ENCODE measurements at places on chromosomes 7 and 10. TPM values are rescaled to one million over a fixed set of nuclear protein-coding genes. Genes with fewer than 3 reads are reported as not detected.

Gene VWDE
- 6.1 TPM for polyA plus RNA-seq

Gene DNA2
- polyA plus RNA-seq = 0.97 TPM

Gene MRLN
- not detected for polyA plus RNA-seq

Gene SLC29A4
- polyA plus RNA-seq = 11.8 TPM

- DNase-seq = no peak
Observed at GRCh38 chr10:66045859-66046258, 880.0 kb upstream of the LRRTM3 start.

- no peak for DNase-seq
Observed at GRCh38 chr7:122145937-122146645, 2.0 kb upstream of the AASS start.

GRCh38 chr7:69608878-69609277 is 10.6 kb downstream of the AUTS2 start:
- no peak for DNase-seq

- DNase-seq = no peak
Observed at GRCh38 chr7:2431260-2431867, 28.0 kb downstream of the CHST12 start.

- DNase-seq = no peak
Observed at GRCh38 chr10:59227136-59227673, 50.8 kb downstream of the PHYHIPL start.

- DNase-seq = no peak
Observed at GRCh38 chr7:158018971-158019645, 568.5 kb downstream of the PTPRN2 start.

- DNase-seq = no peak
Observed at GRCh38 chr7:123367484-123368122, 166.8 kb downstream of the IQUB start.

- no peak for DNase-seq
Observed at GRCh38 chr10:34213193-34213804, 601.8 kb downstream of the PARD3 start.

- DNase-seq = no peak
Observed at GRCh38 chr7:44258865-44259546, 58.2 kb downstream of the YKT6 start.

GRCh38 chr7:106248600-106248999 is 36.2 kb downstream of the NAMPT start:
- DNase-seq = no peak

DNA sequence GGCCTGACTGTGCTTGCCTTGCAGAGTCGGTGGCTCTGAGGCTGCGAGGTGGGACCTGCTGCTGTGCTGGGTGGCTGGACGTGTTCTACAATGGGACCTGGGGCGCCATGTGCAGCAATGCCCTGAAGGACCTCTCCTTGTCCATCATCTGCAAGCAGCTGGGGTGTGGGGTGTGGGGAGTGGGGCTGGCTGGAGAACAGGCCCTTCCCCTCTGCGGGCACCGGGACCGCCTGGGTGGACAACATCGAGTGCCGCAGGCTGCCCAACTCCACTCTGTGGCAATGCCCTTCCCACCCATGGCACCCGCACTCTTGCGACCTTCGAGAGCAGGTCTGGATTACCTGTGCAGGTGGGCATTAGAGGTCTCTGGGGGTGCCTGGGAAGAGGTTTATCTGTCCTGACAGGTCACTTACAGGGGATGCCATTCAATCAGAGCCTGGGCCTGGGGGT is 10.9 kb downstream of the SCART1 start:
- DNase-seq = no peak

- DNase-seq = no peak
Observed at GRCh38 chr10:16292366-16292765, 144.4 kb upstream of the PTER start.

GRCh38 chr10:36888925-36889573 is 236.3 kb upstream of the ANKRD30A start:
- no peak for DNase-seq

GRCh38 chr7:151920488-151920887 is 35.8 kb upstream of the GALNTL5 start:
- no peak for DNase-seq

DNA sequence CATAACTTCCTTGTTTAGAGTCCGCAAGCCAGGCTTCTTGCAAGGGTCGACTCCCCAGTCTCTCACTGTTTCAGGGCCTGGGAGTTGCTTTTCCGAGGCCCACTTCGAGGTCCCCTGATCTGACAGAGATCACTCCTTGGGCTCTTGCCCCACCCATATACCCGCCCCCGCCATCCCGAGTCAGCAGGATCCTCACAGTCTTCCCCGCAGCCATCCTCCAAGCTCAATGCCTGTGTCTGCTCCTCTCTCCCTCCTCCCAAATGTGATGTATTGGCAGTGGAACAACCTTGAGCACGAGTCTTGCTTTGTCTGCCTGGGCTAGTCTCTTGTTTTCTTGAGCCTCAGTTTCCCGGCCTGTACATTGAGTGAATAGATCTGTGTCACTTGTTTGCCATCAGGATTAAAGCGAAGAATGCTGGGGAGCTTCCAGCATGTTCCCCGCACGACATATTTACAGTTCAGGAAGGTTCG is 2.4 kb upstream of the HMX2 start:
- no peak for DNase-seq

DNA sequence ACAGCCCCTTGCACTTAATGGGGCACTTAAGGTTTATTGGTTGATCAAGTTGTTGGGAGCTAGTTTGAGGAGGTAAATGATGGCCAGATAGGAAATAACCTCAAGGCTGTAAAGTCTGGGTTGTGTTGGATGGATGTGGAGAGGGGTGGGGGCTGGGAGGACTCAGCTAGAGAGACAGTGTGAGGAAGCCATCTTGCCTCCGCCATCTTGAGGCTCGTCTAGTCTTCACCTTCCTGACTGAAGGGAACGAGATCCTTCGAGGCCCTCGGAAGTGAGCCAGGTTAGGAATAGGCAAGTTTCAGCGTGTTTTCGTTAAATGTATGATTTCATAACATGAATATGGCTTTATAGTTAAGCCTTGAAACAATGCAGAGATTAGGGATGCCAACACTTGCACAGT is 5.5 kb downstream of the GALNT17 start:
- no peak for DNase-seq

DNA sequence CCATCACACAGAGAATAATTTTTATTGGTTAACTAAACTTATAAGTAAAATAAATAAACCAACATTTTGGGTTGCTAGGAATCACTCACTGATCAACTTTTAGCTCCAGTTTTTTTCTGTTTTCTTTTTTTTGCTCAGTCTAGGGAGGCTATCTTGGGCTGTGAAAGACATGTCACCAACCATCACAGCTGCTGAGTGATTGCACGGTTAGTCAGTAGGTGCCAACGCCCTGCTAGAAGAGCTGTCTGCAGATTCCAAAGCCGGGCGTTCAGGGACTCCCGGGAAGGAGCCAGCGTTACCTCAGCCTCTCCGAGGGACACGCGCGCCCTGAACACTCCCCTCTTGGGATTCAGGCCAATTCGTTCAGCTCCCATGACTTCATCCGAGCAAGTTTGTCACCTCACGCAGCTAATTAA is 604 bp upstream of the STAM start:
- DNase-seq = no peak

DNA sequence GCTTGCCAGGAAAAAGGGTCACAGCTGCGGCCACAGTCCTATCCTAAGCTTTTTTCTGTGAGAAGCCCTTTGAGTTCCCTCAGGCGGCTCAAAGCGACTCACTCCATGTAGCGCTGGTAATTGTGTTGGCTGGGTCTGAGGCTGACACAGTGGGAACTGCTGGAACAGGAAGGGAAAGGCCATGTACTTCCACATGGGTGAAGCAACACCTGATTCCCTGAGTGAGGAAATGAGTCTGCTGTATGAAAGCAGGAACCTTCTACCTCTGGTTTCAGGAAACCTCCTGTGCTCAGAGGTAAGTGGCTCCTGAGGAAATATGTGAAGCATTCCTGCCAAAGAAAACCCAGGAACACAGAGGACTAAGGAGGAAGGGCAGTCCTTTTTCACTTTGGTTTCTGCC is 734.6 kb upstream of the SORCS1 start:
- no peak for DNase-seq

DNA sequence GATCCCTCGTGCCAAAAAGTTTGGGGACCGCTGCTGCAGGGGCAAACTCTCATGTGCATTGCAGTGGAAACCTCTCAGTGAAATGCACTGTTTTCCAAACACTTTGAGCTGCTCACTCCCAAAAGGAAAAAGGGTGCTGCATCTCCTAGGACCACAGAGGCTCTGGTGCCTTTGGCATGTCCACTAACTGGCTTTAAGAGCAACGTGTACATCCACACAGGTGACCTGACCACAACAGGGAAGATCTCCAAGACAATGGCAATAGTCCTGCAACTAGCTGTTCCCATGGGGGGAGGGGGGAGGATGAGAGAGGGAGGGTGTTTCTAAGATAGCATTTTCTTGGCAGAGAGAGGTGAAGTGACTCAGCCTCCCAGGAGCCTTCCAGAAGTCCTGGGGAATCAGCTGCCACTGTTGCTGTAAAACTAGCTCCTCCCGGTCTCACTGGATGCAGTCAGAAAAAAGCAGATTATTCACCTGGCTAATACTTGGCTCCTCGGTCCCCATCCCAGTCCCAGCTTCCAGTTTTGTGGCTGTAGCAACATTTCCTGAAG is 181.7 kb downstream of the HECW1 start:
- no peak for DNase-seq

DNA sequence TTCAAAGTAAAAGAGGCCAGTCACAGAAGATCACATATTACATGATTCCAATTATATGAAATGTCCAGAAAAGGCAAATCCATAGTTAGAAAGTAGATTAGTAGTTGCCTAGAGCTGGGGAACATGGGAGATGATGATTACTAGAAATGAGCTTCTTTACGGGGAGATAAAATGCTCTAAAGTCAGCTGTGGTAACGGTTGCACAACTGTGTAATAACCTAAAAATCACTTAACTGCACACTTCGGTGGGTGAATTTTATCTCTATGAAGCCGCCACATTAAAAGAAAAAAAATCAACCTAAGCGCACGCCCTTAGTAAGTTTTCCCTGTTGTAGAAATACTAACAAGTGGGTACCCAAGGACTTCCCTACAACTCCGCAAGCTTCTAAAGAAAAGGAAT is 15.9 kb downstream of the XRCC2 start:
- DNase-seq = no peak

GRCh38 chr10:125012851-125013528 is 71.1 kb downstream of the ZRANB1 start:
- peak; percentile 23 for DNase-seq

GRCh38 chr7:30743371-30744074 is 8.4 kb upstream of the INMT start:
- DNase-seq = no peak

DNA sequence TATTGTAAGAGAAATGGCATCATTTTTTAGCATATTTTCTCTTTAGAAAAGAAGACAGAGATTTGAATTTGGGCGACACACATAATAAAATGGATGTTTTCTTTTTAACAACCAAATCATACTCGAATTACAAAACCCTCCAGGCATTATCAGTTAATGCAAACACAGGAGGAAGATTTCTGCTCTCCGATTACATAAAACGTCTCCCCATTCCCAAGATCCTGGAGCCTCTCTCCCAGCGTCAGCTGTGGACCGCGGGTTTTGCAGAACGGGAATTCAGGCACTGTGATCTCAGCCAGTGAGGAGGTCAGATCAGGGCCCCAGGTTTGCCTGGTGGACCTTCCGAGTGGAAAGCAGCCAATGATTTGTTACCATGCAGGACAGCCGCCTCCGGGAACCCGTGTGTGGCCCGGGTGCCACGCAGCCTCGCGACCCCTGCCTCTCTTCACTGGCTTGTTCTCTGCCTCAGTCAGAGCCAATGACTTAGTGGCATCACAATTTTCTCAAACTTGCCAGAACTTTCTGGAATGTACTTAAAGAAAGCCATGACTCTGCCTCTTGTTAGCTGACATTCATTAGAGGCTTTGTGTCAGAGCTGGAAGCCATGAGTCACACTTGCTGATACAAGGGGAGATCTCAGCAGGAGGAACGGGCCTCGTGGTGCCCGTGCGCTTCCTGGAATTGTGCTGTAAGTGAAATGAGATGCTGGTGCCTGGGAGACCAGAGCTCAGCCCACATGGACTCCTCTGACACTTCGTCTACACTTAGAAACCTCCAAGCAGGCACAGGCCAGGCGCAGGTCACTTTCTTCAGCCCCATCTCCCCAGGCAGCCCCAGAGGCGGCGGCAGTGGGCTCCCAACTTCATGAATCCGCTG is 246.1 kb downstream of the KLF6 start:
- peak; percentile 71 for DNase-seq
